HCT116 (cell line): ENCODE measurements at places on chromosomes 13 and 19. TPM values are rescaled to one million over a fixed set of nuclear protein-coding genes. Genes with fewer than 3 reads are reported as not detected.

The TEX29 gene
- not detected for total RNA-seq

The HMG20B gene
- 186 TPM for total RNA-seq

The BCL3 gene
- 37.9 TPM for total RNA-seq

The FRY gene
- 1.4 TPM for total RNA-seq

The ZNF358 gene
- 20.7 TPM for total RNA-seq

The MTUS2 gene
- 0.02 TPM for total RNA-seq

The ICAM1 gene
- 5.0 TPM for total RNA-seq

The HOMER3 gene
- total RNA-seq, result 45.2 TPM

The SLC7A9 gene
- 0.42 TPM for total RNA-seq

The ZNF765 gene
- 6.7 TPM for total RNA-seq

The UBL5 gene
- total RNA-seq, result 335 TPM

The APOE gene
- 7.2 TPM for total RNA-seq

The SERTM1 gene
- not detected for total RNA-seq

The KRTDAP gene
- total RNA-seq, result 0.74 TPM

The ANGPTL8 gene
- total RNA-seq, result not detected

The NLRP4 gene
- 0.52 TPM for total RNA-seq

The CEACAM8 gene
- total RNA-seq, result not detected

The KLK11 gene
- total RNA-seq, result not detected

The ICAM4 gene
- not detected for total RNA-seq
